GM04503 (cell line): ENCODE measurements at places on chromosomes 1 and 21.

- DNase-seq: no peak
Measured at GRCh38 chr21:24737296-24737850, 869.9 kb downstream of the MRPL39 start.

DNA sequence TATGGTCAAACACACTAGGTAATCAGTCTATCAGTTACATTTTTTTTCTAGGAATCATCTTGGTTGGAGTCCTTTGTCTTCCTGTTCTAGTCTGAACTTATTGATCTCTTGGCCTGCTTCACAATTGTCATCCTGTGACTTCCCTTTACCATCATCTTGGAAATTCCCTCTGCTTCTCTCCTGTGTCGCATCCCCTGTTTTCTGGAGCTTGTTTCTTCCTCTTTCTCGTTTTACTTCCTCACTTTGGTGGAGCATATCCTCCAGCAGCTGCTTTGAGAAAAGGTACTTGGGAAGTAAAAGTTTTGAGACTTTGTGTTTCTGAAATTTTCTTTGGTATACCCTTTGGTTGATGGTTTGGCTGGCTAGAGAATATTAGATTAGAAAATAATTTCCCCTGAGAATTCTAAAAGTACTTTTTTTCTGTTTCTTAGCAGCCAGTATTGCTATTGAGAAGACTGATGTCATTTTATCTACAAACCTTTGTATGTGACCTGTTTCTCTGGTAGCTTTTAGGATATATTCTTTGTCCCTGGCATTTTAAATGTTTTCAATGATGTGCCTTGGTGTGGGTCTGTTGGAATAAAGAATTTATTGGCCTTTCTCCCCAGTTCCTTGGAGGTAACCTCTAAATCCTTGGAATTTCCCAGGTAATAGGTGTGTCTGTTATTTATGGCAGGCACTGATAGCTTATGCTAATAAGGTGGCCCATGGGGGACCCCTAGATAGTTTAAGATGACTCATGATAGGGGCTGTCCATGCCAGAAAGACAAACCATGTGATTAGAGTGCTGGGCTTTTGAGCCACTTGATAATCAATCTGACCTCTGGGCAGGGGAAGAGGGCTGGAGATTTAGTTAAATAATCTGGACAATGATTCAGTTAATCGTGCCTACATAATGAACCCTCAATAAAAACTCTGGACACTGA is 6.1 kb upstream of the MYCL start:
- DNase-seq: no peak

DNA sequence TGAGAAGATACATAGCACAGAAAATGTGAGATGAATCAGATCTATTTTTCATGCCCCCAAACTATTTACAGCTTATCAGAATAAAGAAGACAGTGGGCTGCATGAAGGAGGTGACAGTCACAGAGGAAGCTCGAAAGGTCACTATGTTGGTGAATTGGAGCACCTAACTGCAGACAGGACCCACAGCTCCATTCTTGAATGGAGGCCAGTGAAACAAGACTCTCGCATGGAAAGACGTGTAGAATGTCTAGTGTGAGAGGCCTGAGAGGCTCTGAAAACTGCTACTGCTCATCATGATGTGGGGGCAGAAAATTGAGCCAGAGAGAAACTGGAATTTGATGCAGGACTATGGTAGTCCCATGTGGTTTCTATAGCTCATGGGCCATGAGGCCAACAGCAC is 60.3 kb upstream of the CCDC190 start:
- no peak for DNase-seq

GRCh38 chr1:12031039-12031980 is 12.0 kb downstream of the MIIP start:
- no peak for DNase-seq

- no peak for DNase-seq
Measured at GRCh38 chr1:111876631-111877030, 112.8 kb downstream of the KCND3 start.

GRCh38 chr1:115654663-115655305 is 13.0 kb downstream of the VANGL1 start:
- no peak for DNase-seq

GRCh38 chr1:16249596-16250241 is 12.7 kb upstream of the CPLANE2 start:
- DNase-seq: peak; percentile 81

- no peak for DNase-seq
Measured at GRCh38 chr1:113018911-113019310, 54.1 kb upstream of the LRIG2 start.

DNA sequence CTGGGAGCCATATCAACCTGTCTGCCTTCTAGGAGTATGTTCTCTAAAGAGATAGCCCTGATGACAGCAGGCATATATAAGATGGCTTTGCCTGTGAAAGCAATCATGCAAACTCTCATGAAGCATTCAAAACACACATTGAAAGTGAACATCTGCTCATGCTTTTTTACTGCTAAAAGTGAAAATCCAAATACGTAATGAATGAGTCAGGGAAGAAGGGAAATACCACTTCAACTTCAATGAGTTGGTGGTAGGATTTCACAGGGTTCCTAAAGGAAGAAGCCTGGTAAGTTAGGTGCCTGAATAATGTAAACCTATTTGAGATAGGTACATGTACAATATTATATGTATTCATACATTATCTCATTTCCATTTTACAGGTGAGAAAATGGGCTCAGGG is 50.5 kb upstream of the SLFNL1 start:
- peak; percentile 13 for DNase-seq

DNA sequence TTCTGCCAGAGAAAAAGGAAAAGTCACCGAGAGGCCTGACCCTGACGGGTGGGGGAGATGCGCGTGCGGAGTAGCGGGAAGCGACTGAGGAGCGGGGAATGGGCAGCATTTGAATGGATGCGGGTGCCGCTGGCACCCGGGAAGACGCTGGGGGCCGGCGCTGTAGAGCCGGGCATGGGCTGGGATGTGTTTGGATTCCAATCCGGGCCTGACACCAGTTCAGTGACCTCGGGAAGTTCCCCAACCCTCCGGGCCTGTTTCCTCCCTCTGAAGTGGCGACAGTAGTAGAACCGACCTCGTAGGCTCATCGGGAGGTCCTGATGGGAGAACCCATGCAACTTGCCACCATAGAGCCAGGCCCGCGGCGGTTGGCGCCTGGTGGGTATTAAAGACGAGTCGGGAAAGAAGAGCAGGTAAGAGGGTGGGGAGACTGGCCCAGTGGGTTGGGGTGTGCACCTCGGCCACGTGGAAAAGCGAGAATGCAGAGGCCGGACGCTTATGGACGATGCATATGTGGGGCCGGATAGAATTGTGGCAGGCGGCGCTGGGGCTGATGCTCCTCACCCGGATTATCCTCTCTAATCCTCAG is 642 bp upstream of the SLC16A1 start:
- no peak for DNase-seq

DNA sequence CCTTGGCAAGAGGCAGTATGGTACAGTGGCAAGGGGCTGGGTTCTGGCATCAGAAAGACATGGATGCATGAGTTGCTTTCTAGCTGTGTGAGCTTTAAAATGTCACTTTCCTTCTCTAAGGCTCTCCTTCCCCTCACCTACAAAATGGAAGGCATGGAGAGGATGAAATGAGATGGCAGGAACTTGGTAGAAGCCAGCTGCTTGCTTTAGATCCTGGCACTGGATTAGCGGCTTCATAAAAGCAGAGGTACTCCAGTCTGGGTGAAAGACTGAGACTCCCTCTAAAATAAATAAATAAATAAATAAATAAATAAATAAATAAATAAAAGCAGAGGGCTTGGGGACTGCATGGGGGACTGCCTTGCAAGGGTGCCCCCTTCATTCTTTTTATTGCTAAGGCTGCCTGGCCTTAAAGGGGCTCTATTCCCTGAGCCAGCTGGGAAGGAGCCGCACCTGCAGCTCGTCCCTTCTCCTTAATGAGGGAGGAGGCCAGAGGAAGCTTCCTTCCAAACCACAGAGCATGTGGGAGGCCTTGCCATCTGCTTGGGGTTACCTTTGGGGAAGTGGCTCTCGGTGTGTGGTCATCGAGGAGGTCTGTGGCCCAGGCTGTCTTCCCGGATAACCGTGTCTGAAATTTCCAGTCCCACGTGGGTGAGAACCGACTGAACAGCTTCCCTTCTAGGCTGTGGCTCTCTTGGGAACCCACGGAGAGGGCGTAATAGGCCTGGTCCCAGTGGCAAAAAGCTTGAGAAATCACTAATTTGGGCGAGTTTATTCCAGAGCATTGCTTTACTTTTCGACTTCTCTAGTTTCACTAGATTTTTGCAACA is 2.0 kb upstream of the ATP13A2 start:
- no peak for DNase-seq

GRCh38 chr21:38679534-38679933 is 126.2 kb upstream of the ETS2 start:
- DNase-seq: peak; percentile 27

DNA sequence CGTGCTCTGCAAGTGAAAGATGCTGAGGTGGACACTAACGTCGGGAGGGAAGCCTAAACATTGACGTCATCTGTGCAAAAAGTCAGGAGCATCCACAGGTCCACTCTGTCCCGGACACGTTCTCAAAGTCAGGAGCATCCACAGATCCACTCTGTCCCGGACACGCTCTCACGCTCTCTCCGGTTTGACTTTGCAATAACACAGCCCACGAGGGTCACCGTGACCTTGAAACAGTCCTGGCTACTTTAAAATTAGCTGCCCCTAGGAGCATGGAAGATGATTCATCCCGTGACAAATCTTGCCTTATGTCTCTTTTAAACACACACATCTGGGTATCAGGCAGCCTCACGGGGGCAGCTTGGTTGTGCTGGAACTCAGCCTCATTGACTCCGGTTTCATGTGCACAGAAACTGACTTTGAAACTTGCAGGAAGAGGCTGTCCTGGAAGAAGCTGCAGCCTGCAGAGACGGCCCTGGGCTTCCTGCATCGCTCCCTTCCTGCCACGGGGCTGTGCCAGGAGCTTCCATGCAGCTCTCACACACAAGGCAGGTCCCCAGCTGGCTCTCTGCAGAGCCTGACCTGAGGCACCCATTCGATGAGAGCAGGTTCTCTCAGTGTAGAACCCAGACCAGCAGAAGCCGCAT is 18.1 kb upstream of the COL18A1 start:
- DNase-seq: peak; percentile 78

DNA sequence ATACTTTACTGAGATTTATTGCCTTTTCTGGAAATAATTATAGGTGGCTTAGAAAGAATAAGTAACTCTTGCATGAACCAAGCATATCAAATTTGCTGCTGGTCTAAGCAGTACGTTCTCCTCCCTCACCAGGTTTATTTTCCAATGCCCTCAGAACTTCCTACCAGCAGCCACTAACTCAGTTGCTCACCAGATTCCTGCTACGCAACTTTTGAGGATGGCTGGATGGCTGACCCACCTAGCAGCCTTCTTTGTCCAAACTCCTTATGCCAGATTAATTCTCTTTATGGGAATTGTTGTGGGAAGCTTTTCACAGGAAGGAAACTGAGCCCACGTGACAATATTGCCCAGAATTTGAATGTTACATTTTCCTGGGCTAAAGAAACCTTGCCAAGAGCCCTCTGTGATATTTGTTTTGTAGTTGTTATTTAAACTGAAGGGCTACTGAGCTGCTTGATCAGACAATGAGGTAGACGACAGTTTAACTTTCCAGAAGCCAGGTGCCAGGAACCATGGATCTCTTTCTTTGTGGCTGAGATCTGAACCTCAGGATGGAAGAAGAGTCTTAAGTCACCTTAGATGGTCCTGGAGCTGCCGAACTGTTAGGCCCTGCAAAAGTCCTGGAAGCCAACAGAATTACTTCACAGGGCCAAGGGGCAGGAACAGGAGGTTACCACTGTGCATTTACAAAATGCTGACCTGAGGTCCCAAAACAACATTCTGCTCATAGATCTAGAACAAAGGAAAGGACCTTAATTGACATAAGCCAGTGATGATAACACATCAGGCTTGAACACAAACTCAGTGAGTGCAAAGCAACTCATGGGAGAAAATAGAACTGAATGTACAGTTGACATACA is 85.5 kb upstream of the ATP1A1 start:
- DNase-seq: no peak

DNA sequence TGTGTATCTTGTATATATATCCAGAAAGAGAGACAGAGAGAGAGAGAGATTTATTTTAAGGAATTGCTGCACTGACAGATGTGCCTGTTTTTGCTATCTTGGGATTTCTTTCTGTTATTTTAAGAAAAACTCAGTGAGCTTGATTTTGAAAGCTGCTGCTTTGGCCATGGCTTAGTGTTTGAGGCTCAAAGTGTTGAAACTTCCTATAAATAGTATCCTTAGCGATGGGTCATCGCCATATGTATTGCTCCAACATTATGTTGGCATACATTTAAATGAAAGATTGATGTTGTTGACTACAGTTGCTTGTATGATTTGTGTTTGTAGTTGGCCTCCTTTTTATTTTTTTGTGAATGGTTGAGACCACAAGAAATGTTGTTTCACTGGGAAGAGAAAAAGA is 29.0 kb upstream of the NTPCR start:
- DNase-seq: peak; percentile 56

DNA sequence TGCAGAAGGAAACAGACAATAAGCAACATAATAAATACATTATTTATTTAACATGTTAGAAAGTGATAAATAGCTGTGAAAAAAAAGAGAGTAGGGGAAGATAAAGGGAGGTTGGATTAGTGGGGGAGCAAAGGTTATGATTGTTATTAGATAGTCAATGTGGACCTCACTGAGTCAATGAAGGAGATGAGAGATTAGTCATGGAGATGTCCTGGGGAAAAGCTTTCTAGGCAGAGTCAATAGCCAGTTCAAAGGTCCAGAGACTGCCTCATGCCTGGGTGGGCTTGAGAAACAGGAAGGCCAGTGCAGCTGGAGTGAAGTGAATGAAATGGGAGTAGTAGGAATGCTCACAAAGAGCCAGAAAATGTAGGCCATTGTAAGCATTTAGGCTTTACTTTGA is 187.1 kb upstream of the CACYBP start:
- no peak for DNase-seq

- DNase-seq: no peak
Measured at GRCh38 chr1:193787061-193787460, 600.6 kb upstream of the B3GALT2 start.

- DNase-seq: no peak
Measured at GRCh38 chr1:157233131-157233530, 94.9 kb upstream of the ETV3 start.

- peak; percentile 29 for DNase-seq
Measured at GRCh38 chr1:35044431-35044830, 12.7 kb upstream of the ZMYM6 start.

DNA sequence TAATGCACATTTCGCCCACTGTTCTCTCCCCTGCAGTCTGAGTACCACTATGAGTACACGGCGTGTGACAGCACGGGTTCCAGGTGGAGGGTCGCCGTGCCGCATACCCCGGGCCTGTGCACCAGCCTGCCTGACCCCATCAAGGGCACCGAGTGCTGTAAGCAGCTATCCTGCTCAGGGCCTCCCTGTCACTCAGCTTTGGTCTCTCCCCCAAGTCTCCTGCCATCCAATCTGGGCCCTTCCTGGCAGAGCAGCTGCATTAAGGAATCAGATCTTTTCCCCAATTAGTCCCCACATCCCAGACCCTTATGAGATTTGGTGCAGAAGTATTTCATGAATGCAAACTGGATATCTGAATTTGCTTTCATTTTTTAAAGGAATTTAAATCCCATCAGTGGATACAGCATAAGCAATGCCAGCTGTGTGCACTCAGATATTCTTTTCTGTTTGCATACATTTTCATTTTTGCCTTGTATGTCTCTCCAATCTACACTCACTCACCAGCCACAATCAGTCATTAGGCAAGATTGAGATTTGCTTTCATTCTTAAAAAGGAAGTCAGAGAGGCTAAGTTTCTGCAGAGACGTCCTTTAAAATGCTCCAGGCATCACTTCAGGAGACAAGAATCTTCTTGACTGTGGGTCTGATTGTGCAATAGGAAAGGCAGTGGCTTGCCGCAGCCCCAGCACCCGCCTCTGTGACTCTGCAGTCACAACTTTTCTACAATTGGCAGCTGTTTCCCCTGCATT is 48.1 kb downstream of the ELAPOR1 start:
- DNase-seq: peak; percentile 91

GRCh38 chr1:150149271-150150132 is at the start of gene PLEKHO1:
Gene PLEKHO1 (plus strand): TSS chr1:150149916. CDS start chr1:150150258, 342 bp downstream.
- no peak for DNase-seq
